Stimulated activated CD4-positive, alpha-beta T cell treated with anti-CD3 and anti-CD28 coated beads, Interleukin-15, amount 100 ng/mL, for 1 hour (primary cell): ENCODE measurements at places on chromosomes 4 and X.

DNA sequence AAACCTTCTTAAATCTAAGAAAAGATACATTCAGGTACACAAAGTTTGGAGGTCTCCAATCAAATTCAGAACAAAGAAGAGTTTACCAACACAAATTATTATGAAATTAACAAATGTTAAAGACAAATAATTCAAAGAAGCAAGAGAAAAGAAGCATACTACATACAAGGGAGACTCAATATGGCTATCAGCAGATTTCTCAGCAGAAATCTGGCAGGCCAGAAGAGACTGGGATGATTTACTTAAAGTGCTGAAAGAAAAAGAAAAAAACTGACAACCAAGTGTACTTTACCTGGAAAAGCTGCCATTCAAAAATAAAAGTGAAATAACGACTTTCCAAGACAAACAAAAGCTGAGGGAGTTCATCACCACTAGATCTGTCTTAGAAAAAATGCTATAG, 64.4 kb upstream of the HTR2C start:
- no peak for DNase-seq

DNA sequence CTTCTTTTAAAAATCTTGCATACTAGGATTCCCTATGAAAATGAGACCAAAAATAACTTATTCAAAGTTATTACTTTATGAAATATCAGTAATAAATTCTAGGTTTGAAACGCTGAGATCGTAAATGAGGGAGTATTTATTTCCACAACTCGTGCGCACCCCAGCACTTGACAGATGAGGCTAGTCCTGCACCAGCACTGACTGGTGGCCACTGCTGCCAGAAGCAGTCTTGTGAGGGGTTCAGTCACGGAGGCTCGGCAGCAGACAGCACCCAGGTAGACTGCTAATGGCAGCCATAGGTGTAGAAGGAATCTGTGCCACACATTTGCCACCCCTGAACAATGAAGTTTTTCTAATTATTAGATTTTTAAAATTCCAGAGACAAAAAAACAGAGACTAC, 248.7 kb downstream of the CAMK2D start:
- DNase-seq = no peak

GRCh38 chr4:41741354-41741753, 7.2 kb downstream of the PHOX2B start:
- no peak for DNase-seq

DNA sequence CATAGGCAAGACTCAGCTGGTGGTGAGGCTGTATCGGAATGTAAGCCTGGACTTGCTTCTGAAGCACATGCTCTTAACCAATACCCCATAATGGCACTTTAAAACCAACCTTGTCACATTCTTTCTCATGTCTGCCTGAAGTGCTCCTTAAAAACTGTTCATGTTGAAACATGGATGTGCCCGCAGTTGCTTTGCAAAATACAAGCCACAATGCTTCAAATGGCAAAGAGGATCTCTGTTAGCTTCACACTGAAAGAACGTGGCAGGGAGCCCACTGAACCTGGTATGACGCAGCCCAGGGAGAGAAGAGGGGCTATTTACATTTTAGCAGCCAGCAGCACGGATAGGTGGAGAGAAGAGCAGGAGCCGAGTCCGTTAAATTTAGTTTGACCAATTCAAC, 29.3 kb downstream of the SOD3 start:
- DNase-seq = no peak

DNA sequence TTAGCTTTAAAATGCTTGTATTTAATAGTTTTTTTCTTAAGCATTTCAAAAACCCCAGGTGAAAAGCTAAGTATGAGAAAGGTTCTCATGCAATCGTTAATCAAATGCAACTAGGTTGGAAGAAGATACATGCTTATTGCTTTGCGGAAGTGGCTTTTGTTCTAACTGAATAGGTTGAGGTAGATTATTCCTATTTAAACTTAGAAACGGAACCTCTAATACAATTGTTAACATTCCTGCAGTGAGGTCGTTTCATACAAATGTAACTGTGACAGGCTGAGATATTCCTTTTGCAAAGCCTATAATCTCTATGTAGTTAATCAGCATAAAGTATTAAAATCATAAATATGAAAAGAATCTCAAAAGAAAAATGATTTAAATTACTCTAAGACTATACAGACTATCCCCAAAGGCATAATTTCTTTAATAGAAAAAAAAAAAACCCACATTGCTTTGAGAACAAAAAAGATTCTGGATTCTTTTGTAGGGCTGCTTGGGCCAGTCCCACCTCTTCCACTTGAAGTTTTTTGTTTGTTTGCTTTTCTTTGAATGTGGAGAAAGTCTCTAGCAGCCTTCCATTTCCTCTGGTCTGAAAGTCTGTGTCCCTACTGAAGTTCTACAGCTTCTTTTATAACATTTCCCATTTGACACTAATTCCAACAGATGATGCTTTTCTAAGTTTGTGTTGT, 25.6 kb upstream of the SORBS2 start:
- no peak for DNase-seq

DNA sequence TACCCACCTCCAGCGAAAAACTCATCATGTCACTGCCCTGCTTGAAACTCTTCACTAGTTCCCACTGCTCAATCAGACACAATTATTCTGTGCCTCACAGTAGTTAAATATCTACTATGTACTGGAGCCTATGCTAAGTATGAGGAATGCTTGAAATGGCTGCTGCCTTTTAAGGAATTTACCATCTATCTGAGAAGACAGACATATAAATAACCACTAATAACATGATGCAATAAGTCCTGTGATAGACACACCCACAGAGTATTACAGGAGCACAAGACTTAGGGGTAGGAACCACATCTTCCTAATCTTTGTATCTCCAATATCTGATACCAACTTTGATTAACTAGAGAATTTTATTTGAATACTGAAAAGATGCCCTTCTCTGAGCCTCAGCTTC, 21.1 kb downstream of the SLC25A53 start:
- no peak for DNase-seq

- DNase-seq = no peak
Observed at GRCh38 chr4:165597581-165598480, 219.0 kb downstream of the CPE start.

DNA sequence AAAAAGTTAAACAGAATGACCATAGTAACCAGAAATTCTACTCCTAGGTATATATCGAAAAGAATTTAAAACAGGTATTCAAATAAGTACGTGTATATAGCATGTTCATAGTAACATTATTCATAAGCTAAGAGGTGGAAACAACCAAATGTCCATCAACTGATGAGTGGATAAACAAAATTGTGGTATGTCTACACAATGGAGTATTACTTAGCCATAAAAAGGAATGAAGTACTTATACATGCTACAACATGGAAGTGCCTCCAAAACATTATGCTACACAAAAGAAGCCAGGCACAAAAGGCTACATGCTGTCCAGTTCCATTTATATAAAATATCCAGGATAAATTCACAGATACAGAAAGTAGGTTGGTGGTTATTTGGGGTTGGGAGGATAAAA, 76.5 kb downstream of the CD99L2 start:
- DNase-seq = no peak

DNA sequence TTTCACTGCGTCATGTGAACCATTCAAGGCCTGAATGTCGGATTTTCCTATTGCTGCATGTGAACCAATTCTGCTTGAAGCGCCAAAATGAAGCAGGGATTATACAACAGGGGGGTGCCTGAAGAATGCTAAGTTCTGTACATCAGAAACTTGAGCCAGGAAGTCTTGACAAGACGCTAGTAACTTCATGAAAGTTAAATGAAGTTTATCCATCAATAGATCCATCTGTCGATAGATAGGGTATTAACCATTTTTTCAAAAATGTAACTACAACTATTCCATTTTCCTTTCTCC, 590 bp upstream of the NAF1 start:
- DNase-seq = no peak

DNA sequence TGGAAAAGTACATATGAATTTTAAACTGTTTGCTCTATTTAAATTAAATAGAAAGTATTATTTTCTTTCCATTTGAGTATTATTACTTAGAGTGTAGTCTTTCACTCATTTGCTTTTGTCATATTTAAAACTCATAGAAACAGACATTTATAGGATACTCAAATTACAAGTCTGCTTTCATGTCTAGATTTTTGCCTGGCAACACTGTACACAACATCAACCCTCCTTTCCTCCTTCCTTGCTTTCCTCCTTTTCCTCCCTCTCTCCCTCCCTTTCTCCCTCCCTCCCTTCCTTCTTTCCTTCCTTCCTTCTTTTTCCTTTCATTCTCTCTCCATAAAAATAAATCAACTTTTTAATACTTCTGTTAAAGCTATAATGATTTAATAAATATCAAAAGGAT, 2361.2 kb downstream of the ARAP2 start:
- no peak for DNase-seq

GRCh38 chrX:48278958-48279357, 23.8 kb downstream of the SSX1 start:
- no peak for DNase-seq

DNA sequence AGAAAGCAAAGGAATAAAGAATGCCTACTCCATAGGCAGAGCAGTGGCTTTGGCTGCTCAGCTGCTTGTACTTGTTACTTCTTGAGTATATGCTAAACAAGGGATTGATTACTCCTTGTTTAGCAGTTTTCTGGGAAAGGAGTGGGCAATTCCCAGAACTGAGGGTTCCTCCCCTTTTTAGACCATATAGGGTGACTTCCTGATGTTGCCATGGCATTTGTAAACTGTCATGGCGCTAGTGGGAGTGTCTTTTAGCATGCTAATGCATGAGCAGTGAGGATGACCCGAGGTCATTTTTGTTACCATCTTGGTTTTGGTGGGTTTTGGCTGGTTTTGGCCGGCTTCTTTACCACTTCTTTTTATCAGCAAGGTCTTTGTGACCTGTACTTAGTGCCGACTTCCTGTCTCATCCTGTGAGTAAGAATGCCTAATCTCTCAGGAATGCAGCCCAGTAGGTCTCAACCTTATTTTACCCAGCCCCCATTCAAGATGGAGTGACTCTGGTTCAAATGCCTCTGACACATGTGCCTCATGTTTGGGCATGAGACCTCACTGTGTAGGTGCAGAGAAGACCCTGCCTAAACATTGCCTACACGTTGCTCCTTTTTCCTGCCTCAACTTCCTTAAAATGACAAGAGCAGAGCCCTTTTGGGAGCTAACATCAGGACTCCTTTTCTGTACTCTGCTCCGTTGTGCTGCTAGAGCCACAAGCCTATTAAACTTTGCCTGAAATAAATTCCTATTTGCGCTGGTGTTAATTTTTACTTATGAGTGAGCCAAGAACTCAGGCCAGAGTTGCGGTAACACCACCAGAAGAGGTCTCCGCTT, 21.0 kb upstream of the UBA6 start:
- DNase-seq = no peak

DNA sequence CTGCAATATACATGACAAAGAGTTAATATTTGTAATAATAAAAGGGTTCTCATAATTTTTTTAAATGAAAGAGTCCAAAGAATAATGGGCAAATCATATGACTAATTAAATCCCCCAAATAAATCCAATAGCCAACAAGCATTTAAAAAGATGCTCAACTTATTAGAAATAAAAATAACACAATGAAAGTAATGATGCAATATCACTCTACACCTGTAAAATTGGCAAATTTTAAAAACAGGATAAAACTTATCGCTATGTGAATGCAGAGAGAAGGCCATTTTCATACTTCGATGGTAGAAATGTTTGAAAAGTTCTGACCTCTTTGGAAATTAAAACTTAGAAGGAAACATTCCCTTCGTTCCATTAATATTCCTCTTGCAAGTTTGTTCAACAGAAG, 1.9 kb downstream of the F8 start:
- DNase-seq = no peak

DNA sequence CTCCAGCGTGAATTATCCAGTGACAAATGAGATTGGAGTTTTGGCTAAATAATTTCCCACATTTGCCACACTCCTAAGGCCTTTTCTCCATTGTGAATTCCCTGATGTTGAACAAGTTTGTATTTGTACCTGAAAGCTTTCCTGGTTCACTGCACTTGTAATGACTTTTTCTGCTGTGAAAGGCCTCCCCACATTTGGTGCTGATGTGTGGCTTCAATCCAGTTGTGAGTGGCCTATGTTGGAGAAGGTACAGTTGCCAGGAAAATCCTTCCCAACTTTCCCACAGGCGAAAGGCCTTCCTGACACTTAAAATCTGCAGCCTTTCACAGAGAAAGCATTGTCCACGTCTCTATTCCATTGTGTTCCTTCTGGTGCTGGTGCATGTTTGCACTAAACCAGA, 17.3 kb upstream of the HPGD start:
- DNase-seq = no peak

GRCh38 chr4:160038615-160039014, 935.7 kb downstream of the RAPGEF2 start:
- no peak for DNase-seq

DNA sequence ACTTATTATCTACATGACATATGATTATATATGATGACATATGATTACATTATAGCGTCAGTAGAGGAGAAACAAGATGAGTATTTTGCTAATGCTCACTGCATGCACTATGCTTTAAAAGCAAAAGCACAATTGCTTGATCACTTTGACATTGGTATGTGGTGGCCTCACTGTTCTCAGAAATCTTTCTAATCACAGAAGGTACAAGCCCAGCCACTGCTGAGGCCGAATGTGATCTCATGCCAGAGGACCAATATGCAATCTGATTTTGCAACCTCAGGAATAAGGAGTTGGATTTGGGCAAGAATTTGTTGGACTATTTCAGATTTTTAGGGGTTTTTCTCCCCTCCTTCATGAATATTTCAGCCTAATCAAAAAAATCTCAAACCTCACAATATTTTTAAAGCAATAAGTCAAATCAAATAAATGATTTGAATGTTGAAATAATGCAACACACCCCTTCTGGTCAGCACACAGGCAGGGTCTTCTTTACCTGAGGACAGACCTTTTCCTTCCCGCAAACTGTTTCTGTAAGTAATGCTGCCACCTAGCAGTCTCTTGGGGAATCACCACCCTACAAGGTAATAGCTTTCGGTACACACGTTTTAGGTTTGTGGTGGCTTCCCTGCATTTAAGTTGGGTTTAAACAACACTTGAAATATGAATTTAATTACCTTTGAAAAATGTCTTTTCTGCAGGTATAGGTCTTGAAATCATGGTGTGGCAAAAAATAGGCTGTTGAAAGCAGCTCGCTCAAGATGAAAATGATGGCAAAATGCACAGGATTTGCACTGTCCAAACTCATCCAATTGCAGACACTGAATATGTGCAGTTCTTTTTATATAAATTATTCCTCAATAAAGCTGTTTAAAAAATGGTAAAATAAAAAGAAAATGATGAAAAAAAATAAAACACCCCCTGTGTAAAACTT, 4.8 kb upstream of the CXCL13 start:
- no peak for DNase-seq

- DNase-seq = no peak
Observed at GRCh38 chrX:136789856-136790255, 9.1 kb upstream of the ARHGEF6 start.
